ENCODE measurements at places on chromosomes 5 and 9.

- no peak for DNase-seq
Observed at GRCh38 chr5:168432903-168433302, 53.4 kb upstream of the RARS1 start.

DNA sequence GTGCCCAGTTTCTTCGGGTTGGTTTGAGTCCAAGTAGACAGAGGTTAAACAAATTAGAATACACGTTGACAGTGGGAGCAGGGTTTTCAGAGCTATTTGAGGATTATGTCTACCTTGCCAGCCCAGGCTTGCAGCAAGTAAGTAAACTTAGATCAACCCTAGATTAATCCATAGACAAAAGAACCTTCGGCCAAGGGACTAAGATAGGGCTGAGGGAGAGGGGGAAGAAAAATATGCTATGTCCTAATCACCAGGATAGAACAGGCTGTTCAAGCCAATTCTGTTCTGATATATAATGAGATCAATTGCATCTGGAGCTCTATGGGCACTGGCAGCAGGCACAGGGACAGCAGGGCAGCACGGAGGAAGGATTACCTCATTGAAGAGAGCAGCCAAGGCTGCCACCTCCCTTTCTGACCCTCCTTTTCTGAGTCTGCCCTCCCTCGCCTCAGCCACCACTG is 377.7 kb downstream of the PIK3R1 start:
- DNase-seq, result no peak

DNA sequence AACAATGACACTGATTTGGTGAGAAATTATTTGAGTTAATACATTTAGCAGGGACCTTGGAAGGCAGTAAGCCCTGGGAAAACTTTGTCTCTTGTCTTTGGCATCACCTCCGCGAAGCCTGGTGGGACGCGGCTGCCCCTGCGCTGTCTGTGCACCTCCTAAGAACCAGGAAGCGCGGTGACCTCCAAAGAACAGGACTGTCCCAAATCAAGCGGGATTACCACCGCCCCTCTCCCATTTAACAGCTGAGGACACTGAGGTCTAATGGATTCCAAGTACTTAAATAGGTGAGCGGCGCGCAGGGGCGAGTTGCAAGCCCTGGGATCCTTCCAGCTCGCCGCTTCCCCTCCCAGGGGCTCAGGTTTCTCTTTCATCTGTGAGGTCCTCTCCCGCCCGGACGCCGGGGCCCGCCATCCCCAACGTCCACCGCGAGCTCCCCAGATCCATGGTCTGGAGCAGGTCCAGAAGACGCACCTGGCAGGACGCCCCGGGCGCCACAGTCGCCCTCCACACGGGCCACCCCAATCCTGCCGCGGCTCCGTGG is 432 bp downstream of the STARD4 start:
- DNase-seq, result peak; percentile 60

- DNase-seq, result no peak
Observed at GRCh38 chr9:89466451-89467277, 31.2 kb downstream of the SEMA4D start.

GRCh38 chr5:73296772-73297171 is 123.8 kb downstream of the TMEM174 start:
- no peak for DNase-seq

DNA sequence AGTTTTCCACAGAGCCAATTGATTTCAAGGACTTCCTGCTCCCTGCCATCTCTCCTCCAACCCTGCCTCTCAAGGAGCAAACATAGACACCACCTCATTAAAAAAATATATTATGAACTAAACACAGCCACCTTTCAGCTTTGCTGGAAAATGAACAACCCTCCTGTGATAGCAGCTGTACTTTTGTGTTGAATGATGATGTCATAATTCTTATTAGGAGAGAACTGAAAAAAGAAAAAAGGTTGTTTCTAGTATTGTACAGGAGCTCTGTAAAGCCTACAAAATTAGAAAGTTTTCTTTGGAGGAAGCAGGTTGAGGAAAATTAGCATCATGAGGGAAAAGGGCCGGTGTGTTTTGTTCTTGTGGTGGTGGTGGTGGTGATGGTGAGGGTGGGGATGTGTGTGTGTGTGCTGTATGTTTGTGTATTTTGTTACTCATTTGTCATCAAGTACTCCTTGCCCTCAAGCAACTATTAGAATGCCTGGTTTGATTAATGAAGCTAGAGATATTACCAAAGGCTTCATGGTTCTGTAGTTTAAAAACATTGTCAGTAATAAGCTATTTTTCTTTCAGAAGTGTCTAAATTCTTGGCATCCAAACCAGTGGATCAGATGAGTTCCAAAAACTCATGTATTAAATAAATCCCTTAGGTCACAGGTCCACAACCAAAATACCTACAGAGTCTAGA is 405.9 kb downstream of the TLE4 start:
- no peak for DNase-seq

- DNase-seq, result no peak
Observed at GRCh38 chr5:131316026-131316425, 52.2 kb downstream of the CDC42SE2 start.

- DNase-seq, result no peak
Observed at GRCh38 chr9:34374905-34375552, 1.7 kb downstream of the MYORG start.

DNA sequence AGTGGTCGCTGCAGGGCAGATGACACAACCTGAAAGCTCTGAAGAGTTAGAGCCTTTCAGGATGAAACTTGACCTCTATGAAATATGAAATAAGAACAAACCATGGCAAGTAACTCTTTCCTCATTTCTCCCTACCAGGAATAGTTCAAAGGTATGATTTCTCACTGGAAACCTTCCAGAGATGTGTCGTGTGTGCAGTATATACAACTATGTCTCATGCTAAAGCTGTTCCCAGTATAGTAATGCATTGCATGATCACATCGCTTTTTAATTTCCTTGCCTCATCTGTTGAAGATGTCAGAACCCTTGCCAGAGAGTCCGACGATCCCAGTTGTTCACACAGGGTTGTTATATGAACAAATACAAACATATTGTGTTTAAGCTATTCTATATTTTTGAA is 45.8 kb upstream of the RGMB start:
- no peak for DNase-seq

DNA sequence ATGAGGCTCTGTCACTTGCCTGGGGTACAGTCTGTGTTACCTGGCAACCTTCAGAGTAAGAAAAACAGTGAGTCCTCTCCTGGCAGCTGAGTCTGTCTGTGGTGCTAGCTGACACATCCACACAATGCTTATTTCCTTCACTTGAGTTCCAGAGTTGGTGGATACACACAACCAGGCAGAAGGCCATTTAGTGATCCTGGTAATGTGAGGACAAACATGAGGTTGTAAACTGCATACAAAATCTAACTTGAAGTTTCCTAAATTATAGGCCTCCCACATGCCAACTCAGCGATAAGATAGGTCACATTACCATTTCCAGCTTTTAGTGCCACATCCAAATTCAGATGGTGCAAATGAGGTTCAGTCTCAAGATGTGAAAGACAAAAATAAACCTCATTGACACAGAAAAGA is 125.5 kb downstream of the DCP2 start:
- no peak for DNase-seq

DNA sequence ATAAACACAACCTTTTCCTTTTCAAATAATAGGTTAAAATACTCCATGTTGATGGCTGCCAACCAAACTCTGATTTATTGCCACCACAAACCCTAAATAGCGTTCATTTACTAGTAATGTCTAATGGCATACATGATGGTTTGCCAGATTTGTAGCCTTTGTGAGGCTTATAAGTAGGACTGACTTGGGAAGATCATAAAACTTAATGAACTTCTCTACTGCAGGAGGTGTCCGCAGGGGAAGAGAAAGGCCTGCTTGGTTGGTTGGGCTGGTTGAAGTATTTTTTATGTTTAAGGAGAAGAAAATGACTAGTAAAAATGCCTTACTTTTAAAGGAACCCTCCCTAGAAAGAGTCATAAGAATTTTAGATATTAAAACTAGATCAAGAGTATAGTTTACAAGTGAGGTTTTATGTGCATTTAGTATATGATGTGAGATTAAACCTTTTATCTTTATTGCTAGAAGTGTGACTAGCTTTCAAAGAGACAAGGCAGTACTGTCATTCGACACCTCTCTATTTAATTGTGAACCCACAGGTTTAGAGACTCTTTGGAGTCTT is 5.0 kb downstream of the PBX3 start:
- no peak for DNase-seq

- no peak for DNase-seq
Observed at GRCh38 chr9:12666813-12667212, 26.4 kb upstream of the TYRP1 start.

- DNase-seq, result no peak
Observed at GRCh38 chr9:107730666-107731065, 241.1 kb upstream of the KLF4 start.

DNA sequence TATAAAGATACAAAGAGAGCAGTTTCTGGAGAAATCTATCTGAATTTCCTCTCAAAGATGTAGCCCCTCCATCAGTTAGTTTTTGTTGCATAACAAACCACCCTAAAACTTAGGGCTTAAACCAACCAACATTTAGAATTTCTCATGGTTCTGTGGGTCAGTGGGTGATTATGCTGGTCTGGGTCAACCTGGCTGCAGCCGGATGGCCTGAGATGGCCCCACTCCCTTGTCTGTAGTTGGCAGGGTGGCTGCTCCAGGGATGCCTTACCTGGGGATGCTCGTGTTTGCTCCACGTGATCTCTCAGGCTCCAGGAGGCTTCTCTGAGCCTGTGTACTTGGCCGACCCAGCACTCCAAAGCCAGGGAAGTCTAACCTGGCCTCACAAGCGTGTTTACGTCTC is 139.3 kb downstream of the MVB12B start:
- DNase-seq, result no peak

GRCh38 chr5:7478459-7478858 is 82.5 kb downstream of the ADCY2 start:
- no peak for DNase-seq

DNA sequence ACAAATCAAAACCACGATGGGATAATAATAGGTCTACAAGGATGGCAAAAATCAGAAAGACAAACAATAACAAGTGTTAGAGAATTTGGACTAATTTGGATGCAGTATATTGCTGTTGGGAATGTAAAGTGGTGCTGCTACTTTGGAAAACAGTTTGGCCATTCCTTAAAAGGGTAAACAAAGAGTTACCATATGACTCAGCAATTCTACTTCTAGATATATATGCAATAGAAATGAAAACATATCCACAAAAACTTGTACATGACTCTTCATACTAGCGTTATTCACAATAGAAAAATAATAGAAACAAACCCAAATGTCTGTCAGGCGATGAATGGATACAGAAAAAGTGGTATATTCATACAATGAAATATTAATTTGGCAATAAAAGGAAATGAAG is 58.3 kb downstream of the JAK2 start:
- no peak for DNase-seq

DNA sequence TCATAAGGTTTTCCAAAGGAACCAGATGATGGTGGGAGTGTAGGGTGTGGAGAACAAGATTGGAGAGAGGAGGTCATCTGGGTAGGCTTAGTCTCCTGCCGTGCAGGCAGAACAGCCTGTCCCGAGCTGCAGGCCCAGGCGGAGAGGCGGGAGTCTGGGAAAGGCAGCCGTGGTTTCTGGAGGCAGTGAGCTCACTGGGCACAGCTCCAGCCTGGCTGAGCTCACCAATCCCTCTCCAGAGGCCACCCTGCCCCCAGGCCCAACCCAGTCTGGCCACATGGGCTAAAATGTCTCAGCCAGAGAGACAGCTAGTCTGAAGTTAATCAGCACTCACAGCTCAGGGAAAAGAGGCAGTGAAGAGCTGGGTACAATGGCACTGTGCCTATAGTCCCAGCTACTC is 12.3 kb downstream of the P4HA2 start:
- DNase-seq, result peak; percentile 75

GRCh38 chr9:21746550-21746949 is 55.9 kb upstream of the MTAP start:
- no peak for DNase-seq

GRCh38 chr5:177459819-177460628 is 13.4 kb downstream of the DBN1 start:
- DNase-seq, result no peak

GRCh38 chr5:174176511-174176910 is 131.0 kb downstream of the NSG2 start:
- DNase-seq, result no peak

DNA sequence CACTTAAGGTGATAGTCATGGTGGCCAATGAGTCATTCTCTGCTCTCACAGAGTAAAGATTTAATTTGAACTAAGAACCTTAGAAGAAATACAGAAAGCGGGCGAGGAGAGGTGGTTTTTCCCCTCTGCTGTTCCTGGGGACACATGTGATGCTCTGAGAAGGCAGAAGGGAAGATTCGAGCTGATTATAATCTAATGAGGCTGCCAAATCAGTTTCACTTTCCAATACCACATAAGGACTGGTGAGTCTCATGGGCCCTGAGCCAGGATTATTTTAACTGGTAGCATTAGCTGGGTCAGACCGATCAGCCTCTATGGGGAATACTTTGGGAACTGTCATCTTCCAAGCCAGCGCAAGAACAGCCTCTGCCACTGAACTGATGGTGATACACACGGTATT is 116.5 kb downstream of the SLC1A3 start:
- DNase-seq, result no peak
